ENCODE measurements at places on chromosomes 16 and 17.
A peak's percentile ranks its signal among the peaks of the same experiment; 100 is the strongest.

DNA sequence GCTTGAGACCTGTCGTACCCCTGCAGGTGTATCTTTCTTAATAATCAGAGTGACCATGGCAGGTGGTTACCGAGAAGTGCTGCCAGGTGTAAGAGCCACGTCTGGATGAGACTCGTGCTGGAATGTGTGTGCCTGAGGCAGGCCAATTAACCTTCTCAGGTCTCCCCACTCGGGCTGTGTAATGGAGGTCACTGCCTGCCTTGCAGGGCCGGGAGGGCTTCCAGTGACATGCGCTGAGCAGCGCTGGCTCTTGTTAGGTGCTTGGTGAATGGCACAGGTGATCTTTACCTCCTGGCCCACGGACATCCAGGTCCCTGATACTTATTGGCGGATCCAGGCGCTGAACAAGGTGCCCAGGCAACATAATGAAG lies 4.6 kb upstream of the GSE1 start:
- DNase-seq, result no peak

DNA sequence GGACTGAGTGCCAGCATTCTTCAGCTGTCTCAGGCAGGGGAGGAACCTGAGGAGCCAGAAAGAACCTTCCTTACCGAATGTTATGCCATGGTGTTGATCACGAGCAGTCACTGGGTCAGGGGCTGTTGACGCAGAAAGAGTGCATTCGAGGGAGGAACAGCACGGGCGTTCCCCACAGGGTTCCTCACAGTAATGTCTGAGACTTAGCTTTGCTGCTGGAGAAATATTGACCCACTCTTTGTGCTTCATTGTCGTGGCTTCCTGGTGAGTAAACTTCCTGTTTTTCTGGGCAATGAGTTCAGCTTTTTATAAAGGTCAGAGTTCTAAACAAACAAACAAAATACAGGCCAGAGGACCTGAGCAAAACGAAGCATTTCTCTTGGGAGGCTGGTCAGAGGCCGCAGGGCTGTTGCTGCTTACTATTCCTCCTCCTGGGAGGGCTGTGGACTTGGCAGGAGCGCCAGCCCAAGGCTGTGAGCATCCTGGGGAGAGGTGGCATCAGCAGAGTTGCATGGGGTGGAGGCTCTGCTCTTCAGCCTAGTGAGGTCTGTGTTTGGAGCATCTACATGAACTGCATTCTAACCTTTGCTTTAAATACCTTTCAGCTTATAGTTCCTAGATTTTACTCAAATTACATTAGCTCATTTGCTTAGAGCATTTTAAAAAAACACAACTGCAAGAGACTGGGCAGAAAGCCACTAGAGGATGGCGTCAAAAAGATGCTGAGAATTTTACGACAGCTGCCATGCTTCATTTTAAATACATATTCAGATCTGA lies 143.1 kb upstream of the CACNG5 start:
- DNase-seq, result no peak

DNA sequence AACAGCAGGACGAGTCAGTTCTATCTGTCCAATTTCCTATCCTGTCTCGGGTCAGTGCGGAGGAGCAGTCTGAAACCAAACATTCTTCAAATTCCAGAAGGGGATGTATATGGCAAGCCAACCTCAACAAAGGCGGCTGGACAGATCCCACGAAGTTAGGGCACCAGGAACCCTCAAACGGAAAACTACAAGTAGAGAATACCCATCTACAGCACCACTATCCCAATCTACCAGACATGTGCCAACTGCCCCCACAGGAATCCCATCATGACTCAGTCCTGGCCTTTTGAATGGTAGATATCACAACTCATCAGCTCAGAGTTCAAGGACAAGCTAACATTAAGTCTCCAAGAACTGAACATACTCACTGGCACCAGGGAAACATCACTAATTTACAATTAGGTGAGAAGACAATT lies 2.3 kb downstream of the NAT9 start:
- DNase-seq, result no peak

DNA sequence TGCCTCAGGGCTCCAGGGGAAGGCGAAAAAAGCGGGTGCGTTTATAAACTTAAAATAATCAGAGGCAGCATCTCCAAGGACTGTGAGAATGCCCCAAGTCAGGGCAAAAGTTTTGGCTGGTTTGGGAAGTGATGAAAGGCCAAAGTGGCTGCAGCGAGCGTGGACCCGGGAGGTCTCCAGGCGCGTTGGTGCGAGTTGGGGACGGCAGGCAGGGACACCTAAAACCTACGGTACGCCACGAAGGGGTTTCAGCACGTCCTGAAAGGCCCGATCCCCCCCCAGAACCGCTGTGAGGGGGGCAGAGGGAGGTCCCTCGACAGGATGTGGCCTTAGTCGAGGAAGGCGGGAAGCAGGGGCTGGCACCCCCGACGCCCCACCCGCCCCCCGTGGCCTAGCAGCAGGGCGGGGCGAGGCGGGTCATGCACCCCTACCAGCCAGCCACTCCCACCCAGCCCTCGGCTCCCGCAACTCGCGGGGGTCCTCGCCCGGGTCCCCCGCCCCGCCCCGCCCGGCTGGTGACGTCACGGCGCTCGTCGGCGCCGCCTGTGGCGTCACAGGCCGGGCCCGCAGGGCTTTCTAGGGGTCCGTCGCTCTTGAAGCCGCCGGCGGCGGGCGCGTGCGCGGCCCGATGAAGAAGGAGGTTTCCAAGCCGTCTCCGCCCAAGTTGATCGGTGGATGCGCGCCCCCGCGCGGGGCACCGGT lies at the start of gene MYCBPAP:
Gene MYCBPAP (plus strand): TSS at position 569 of the 702 bp plus-strand sequence. CDS start 236 bp downstream, outside the sequence.
- peak; percentile 59 for DNase-seq

DNA sequence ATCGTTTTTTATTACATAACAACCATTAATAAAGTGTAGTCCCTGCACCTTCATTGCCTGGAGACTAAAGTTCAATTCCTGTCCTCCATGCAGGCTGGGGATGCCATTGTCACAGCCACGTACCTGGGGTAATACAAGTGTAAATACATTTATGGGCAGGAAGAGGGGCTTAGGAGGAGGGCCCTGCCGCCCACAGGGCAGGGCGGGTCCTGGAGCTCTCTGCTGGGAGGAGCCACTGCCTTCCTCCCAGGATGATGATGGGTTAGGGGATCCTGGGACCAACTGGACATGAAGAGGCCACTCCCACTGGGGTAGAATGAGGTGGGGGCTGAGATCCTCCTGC lies 44.1 kb upstream of the SLC38A10 start:
- DNase-seq, result no peak

DNA sequence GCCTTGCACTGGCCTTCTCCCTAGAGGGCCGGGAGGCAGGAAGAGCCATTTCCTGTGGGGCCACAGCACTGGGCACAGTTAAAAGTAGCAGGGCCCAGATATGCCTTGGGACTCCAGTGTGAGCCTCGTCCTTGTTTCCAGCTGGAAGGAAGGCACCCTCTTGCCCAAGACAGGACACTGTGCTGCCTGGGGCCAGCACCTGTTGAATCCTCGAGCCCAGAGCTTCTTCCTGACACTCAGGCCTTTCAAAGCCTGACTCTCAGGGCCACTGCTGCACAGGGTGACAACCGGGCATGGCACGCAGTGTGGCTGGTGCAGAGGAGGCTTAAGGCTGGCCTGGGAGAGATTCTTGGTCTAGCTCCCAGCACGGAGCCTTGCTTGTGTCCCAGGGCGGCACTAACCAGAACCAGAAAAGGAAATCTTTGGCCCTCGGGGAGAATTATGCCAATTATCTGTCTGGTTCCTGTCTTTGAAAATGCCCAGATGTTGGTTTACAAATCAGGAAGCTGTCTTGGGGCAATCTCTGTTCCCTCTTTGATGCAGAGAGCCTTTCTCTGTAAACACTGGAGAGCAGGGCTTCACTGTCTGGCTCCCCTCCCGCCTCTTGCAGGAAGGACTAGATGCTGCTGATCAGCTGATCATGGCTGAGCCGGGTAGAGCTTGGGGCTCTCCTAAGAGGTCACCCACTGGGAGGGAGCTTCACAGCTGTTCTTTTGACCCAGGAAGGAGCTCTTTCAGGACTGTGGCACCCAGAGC lies 11.1 kb downstream of the LDHD start:
- no peak for DNase-seq

GRCh38 chr16:17936766-17937402 lies 399.7 kb downstream of the NPIPA8 start:
- no peak for DNase-seq

DNA sequence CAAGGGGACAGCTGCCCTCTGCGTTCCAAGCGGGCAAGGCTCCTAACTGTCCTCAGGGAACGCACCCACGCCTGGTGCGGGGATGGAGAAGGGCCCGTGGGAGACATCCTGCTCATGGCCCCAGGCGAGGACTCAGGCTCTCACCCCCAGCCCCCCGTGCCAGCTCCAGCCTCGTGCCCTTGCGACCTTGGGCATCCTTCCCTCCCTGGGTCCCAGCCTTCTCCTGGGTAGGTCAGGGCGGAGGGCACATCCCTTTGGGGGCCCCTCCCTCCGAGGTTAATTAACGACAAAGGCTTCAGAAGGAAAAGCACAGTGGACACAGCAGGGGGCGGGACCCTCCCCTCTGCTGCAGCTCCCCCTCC lies 3.0 kb downstream of the PGAP6 start:
- no peak for DNase-seq

DNA sequence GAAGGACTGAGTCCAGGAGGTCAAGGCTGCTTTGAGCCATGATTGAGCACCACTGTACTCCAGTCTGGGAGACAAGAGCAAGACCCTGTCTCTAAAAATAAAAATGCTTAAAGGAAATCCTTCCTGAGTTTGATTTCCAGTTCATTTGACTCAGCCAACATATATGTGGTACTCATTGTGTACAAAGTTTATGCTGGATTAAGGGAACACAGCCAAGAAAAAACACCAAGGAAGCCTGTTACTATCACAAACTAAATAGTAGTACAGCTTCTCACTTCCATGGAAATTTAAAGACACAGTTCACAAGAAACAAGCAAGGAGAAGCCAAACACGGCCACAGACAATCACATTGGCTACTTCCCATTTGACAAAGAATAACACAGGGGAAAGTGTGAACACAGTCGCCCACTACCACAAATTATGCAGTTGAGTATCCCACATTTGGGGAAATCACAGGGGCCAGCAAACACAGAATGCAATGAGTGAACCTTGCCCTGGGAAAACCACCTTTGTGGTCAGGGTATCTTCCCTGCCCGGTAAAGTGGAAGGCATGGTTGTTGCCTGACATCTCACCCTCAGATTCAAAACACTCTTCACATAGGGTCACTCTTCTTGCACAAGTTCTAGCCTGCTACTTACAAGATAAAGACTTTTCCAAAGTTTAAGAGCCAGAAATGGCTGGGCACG lies 14.5 kb downstream of the TEX14 start:
- DNase-seq, result no peak

DNA sequence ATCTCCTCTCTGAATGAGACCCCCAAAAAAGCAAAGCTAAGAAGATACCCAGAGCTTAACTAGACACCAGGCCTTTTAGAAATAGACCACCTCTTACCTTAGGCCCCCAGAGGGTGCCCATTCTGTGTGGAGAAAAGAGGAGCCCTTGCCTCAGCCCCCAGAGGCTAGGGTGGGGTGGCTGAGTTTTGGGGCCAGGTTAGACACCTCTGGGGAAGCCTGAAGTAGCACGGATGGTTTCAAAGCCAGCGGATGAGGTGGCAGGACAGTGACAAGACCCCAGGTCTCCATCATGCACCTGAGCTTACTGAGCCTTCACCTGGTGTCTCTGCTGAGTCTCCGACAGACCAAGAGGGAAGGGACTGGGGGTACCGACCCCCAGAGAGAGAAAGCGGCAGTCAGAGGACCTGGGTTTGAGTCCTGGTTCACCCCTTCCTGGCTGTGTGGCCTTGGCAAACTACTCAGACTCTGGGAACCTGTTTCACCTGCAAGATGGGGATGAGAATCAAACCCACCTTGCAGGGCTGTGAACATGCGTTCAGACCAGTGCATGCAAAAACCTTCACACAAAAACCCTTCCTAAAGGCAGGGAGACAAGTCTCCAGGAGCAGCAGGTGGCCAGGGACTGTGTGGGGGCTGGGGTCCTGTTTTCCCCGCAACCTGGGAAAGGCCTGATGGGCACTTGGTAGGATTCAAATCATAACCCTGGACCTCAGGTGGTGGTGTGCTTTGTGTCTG lies 7.7 kb downstream of the SCGB1C2 start:
- DNase-seq, result no peak

Data from stimulated activated CD4-positive, alpha-beta T cell treated with anti-CD3 and anti-CD28 coated beads, Interleukin-15, amount 100 ng/mL, for 1 hour (primary cell).